ENCODE measurements at places on chromosomes 5 and 9.

GRCh38 chr5:51380603-51381207 is 2.5 kb upstream of the ISL1 start:
- peak; percentile 71 for DNase-seq

- no peak for DNase-seq
These were observed 90.6 kb upstream of the MIER3 start for GRCh38 chr5:57042524-57042931.

GRCh38 chr5:78449103-78449502 is 88.7 kb downstream of the SCAMP1 start:
- DNase-seq, result no peak

DNA sequence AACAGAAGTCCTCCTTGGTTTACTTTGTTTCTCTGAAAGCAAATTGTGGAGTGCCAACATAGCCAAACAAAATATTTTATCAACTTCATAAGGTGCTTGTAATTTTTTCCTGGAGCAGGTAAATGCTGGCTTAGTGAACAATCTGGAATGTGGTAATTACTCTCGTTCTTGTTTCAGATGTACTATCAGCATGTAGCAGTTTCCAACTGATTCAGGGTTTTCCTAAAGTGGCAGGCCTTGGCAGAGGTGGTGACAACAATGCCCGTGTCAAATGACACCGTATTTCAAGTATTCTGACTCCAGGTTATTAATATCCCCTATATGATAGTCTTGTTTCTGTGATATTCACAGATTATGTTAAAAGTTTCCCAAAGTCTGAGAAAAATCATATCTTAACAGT is 1.2 kb downstream of the C9orf72 start:
- no peak for DNase-seq

- DNase-seq, result no peak
These were observed 49.0 kb upstream of the ALDH1B1 start for GRCh38 chr9:38343552-38343951.

DNA sequence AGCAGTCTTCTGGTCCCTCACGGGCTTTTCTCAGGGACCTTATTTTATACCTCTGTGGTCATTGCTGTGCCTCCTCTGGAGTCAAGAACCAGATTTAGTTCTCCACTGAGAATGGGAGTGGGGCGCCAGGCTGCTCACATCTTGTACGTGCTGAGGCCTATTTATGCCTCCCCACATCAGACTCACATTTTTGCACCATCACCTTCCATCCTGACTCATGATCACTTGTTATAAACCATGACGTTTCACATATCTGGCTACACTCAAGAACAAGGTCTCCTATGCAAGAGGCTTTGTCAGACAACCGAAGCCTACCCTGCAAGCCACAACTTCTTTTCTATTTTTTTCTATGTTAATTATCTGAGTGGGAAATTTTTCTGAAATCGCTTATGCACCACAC is 10.7 kb downstream of the PRUNE2 start:
- DNase-seq, result no peak

DNA sequence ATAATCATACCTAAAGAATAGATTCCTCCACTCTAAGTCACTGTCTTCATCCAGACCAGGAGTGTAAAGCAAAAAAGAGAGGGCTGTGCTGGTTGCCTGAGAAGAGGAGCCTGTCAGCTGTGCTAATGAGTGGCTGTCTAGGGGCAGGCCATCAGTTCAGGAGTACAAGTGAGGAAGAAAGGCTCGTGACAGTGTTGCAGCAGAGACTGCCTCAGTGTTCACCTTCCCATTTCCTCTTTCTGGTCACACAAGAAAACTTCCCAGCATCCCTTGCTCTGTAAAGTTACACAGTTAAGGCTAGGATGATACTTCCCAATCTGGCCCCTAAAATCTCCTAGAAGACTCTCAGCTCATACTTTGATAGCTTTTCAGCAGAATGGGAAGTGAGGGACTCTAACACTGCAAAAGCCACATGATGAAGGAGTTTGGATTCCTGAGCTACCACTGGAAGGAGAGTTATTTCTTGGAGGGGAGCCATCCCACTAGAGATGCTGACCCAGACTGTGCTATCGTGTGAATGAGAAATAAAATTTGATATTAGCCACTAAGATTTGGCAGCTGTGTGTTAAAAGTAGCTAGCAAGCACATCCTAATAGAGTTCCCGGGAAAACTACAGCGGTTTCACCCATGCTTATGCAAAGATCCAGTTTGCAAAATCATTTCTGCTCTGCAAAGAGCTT is 67.1 kb downstream of the ADAMTS12 start:
- no peak for DNase-seq

- DNase-seq, result peak; percentile 28
These were observed 4.8 kb upstream of the PLGRKT start for GRCh38 chr9:5442400-5443011.

DNA sequence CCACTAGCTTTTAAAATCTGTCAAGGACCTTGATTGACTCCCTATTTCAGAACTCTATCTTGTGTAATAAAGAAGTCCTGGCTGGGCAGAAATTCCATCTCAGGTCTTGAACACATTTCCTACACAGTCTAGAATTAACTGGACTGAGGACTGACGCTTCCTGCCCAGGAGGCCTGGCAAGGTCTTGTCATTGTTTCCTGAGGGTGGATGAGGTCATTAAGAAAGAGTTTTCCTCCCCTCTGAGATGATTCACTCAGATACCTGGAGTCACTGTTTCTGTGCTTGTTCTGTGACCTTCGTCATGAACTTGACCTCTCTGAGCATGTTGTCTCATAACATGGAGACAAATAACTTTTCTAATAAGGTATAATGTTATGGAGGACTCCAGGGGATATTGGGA is 10.0 kb downstream of the MTAP start:
- peak; percentile 48 for DNase-seq

DNA sequence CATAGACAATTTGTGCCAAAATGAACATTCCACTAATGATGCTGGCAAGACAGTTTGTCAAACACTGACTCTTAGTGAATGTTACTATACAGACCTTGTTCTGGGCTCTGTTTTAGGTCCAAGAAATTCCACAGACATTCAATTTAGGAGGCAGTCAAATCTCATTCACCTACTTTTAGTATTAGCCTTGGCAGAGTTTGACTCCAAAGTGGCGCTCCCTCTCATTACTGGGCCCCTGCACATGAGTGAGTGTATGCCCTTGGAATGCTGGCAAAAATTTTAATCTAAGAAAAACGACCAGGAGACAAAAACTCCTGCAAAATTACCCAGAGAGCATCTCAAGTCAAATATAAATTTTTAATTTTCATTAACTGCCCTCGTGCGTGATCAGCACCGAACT is 94.9 kb upstream of the SLC27A6 start:
- DNase-seq, result no peak
